ENCODE measurements at places on chromosomes 12 and 14.

DNA sequence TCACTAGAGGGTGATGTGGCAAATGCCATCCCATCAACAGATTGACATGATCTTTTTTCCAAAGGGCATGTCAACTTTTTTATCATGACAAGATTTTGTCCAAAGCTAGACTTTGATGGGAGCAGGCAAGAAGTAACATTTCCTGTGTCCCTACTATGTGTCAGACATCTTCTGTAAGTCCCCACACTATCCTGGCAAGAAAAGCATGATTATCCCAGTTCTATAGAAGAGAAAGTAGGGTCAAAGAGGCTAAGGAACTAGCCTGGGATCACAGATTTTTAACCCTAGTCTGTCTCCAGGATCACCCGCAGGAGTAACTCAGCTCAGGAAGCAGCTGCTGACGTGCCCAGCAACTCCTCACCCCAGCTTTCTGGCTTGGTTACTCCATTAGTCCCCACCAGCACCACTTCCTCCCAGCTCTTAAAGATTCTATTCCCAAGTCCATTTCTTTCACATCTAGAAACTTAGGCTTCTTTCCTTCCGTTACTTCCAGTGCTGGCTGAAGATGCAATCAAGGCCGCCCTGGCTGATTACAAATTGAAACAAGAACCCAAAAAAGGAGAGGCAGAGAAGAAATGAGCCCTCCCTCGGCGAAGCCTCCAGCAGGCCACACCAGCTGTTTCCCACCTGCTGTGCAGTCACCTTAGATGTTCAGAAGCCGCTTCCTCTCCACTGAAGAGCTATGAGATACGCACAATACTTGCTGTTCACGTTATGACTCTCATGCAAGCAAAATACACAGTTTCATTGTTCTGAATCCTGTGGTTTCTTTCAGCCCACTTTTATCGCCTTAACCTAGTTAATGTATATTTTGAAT is 6.2 kb downstream of the ISCU start:
- DNase-seq = no peak

- DNase-seq = peak; percentile 68
Measured at GRCh38 chr14:91315844-91316267, 71.4 kb upstream of the GPR68 start.

GRCh38 chr14:54549862-54550261 is 17.1 kb upstream of the SAMD4A start:
- DNase-seq = no peak

GRCh38 chr12:40106655-40107054 is 774 bp upstream of the SLC2A13 start:
- DNase-seq = no peak

DNA sequence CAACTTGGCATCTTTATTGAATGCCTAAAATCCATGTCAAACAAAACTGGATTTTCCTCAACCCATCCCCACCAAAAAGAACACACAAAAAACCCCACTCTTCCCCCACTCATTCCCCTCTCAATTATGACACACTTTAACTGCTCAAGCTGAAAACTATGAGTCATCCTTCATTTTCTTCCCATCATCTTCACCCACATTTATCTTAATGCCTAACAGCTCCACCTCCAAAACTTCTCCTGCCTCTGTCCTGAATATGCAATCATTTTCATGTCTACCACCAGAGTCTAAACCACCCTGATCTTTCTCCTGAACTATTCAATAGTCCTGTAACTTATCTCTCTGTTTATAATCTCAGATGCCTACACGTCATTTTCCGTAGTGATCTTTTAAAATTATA is 239.7 kb downstream of the BCAT1 start:
- peak; percentile 9 for DNase-seq

DNA sequence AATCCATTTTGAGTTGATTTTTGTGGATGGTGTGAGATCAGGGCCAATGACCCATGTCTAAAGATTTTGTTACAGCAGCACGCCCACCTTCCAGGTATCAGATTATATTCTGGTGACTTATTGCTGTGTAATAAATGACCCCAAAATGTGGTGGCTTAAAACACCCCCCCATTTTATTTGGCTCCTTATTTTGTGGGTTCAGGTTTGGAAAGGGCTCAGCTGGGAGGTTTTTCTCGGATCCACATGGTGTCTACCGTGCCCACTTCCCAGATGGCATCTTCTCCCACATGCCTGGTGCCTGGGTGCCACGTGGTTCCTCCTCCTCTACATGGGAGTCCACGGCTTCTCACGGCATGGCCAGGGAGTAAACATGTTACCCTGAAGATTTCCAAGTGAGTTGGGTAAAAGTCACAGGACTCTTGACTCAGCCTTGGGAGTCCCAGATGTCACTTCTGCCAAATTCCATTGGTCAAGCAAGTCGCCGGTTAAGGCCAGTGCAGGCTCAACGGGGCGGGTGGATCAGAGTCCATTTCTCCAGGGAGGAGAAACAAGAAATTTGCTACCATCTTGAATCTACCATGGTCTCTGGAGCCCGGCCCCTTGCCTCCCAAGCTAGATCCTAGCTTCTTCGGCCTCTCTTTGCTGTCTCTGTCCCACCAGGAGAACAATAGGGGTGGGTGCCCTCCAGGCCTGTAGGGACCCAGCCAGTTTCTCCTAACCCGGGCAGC is 214.3 kb downstream of the KIF26A start:
- no peak for DNase-seq

DNA sequence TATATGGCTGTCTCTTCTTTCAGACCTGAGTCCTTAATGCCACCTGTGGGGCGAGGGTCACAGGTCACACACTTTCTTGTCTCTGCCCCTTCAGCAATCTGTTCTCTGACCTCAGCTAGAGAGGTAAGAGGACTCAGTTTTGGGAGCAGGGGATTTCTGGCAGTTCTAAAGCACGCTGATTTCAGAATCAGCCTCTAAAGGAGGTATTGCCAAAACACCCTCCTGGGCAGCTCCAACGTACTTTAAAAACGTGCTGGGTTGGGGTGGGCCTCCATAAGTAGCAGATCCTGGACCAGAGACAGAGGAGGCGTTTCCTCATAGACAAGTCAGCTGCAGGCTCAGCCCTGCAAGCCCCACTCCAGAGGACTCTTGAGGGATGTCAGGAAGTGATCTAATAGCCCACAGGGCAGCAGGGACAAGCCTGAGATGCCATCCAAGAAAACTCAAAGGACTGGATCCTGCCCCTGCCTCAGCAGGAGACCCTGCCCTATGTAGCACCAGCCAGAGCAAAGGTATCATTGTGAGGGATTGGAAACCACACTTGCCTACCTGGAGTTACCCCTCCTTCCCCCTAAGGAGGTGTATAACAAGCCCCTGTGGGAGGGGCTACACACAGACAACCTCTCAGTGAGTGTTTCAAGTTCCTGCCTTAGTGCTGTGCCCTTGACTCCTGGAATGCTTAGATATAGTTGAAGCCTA is 8.5 kb downstream of the CTDSP2 start:
- peak; percentile 54 for DNase-seq

GRCh38 chr12:45688183-45688582 is 41.3 kb upstream of the ARID2 start:
- no peak for DNase-seq

DNA sequence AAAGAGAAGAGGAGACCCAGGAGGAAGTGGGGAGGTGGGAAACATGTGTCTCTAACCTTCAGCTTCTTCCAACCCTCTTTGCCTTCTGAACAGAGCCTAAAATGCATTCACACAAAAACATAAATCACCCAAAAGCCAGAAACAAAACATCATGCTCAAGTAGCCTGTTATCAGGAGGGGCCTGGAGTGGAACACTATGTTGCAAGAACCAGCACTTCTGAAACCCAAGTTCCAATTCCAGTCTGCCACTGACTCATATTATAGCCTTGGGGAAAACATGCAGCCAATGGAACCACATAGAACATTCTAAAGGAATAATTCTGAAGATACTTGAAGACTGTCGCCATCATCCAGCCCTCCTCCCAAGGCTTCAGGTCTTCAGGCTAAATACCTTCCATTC is 169.8 kb upstream of the PLXNC1 start:
- DNase-seq = no peak

DNA sequence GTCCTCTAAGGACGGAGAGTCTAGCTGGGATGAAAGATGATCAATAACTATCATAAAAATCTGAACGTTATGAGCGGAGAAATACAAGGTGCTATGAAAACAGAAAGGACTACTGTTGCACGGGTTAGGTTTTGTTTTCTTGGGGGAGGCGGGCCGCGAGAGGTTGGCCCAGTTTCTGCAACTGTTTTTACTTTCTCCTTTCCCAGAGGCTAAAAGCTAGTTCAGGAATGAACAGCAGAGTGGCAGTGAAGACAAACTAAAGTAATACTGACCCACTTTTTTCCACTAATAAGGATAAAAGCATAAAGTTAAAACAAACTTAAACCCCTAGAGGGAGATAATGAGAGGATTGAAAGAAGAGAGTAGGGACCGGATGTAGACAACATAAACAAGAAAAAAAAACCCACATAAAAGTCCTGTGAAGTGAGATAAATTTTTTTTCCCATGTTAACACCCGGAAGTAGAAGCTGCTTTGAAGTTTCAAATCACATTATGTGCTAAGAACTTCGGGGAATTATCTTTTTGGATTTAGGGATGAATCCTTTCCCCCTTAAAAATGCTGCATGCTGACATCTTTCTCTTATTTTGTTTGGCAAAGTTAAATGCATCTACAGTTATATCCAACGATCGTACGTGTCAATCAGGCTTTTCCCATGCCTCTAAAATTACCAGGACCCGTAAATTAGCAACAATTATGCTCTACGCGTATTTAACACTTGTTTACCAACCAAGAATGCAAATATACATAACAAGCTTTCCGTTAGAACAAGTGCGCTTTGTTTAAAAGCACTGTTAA is 1.0 kb upstream of the CDK17 start:
- DNase-seq = peak; percentile 86

GRCh38 chr12:104682790-104683279 is 226.1 kb downstream of the CHST11 start:
- DNase-seq = peak; percentile 59

- no peak for DNase-seq
Measured at GRCh38 chr12:114995891-114996290, 311.9 kb upstream of the TBX3 start.

GRCh38 chr14:99426265-99426664 is 54.4 kb downstream of the SETD3 start:
- no peak for DNase-seq
